ENCODE measurements at places on chromosomes 4 and X. TPM values are rescaled to one million over a fixed set of nuclear protein-coding genes. Genes with fewer than 3 reads are reported as not detected.

Gene FATE1
- total RNA-seq = not detected

Gene ETDA
- total RNA-seq = not detected

Gene PABPC5
- total RNA-seq = 11.9 TPM

Gene HTN1
- not detected for total RNA-seq

Gene CLDN22
- not detected for total RNA-seq

Gene SLC25A53
- total RNA-seq = 12.3 TPM

Gene RTL9
- total RNA-seq = 0.16 TPM

Gene CPLX1
- total RNA-seq = 1.6 TPM

Gene RBM3
- 172 TPM for total RNA-seq

Gene SYN1
- 17.5 TPM for total RNA-seq

Gene SPANXN3
- total RNA-seq = not detected

Measured in occipital lobe (tissue), 3 donors.